ENCODE measurements at places on chromosomes 13 and 19. TPM values are rescaled to one million over a fixed set of nuclear protein-coding genes. Genes with fewer than 3 reads are reported as not detected.

Gene CEACAM21
- total RNA-seq, result not detected

Gene ZNF208
- 0.23 TPM for total RNA-seq

Gene PODNL1
- 2.3 TPM for total RNA-seq

Gene PCP2
- total RNA-seq, result not detected

Gene GPR4
- total RNA-seq, result 1.4 TPM

Gene ZNF66
- 7.1 TPM for total RNA-seq

Gene GADD45B
- 21.6 TPM for total RNA-seq

Gene CGB8
- total RNA-seq, result not detected

Gene PSG6
- not detected for total RNA-seq

Gene NCR1
- total RNA-seq, result not detected

Gene NANOS3
- not detected for total RNA-seq

Gene VSTM1
- total RNA-seq, result not detected

Gene ZNF524
- total RNA-seq, result 21.0 TPM

Gene CXCL17
- total RNA-seq, result 19.3 TPM

Gene ZNF723
- total RNA-seq, result not detected

Gene SPRED3
- total RNA-seq, result not detected

Gene CRLF1
- 24.5 TPM for total RNA-seq

Gene TNFRSF19
- total RNA-seq, result 6.1 TPM

Gene ZNF763
- total RNA-seq, result 2.0 TPM

Gene DCAF15
- total RNA-seq, result 17.2 TPM

Gene RNF113B
- not detected for total RNA-seq

Gene SIGLEC8
- 0.68 TPM for total RNA-seq

Gene DACT3
- 5.7 TPM for total RNA-seq

Gene DENND1C
- 0.88 TPM for total RNA-seq

Gene SPACA4
- 1.3 TPM for total RNA-seq

Gene CEACAM3
- 1.3 TPM for total RNA-seq

Gene RPL21
- total RNA-seq, result 1,192 TPM

Gene IFI30
- total RNA-seq, result 90.5 TPM

Gene SOHLH2
- not detected for total RNA-seq

Gene C13orf42
- not detected for total RNA-seq

Gene PSG11
- total RNA-seq, result not detected

Gene PGLYRP1
- not detected for total RNA-seq

Gene IGFL2
- total RNA-seq, result not detected

Gene SLC6A16
- total RNA-seq, result not detected

Gene FFAR2
- 0.49 TPM for total RNA-seq

Gene SPTBN4
- 1.5 TPM for total RNA-seq

Gene ZNF558
- total RNA-seq, result 7.8 TPM

Gene TMEM145
- total RNA-seq, result not detected

Gene THSD8
- not detected for total RNA-seq

Gene ARGLU1
- total RNA-seq, result 29.1 TPM

Gene ZNF419
- 0.87 TPM for total RNA-seq

Gene KLK2
- not detected for total RNA-seq

Gene LILRA5
- 0.38 TPM for total RNA-seq

Gene LIM2
- not detected for total RNA-seq

Gene VAV1
- 5.3 TPM for total RNA-seq

Gene SLITRK5
- not detected for total RNA-seq

Gene IGFL4
- total RNA-seq, result not detected

Gene FUT2
- 125 TPM for total RNA-seq
